ENCODE measurements at places on chromosomes 3 and 15. TPM values are rescaled to one million over a fixed set of nuclear protein-coding genes. Genes with fewer than 3 reads are reported as not detected.

Gene COLQ
- 1.2 TPM for total RNA-seq

GRCh38 chr3:22157848-22158247, 406.8 kb upstream of the ZNF385D start:
- H3K27ac ChIP-seq, result no peak overlapping the region
- no peak for DNase-seq
- no peaks in the 10 kb centered on the region for H3K27me3 ChIP-seq
- no peaks in the 10 kb centered on the region for H3K36me3 ChIP-seq

DNA sequence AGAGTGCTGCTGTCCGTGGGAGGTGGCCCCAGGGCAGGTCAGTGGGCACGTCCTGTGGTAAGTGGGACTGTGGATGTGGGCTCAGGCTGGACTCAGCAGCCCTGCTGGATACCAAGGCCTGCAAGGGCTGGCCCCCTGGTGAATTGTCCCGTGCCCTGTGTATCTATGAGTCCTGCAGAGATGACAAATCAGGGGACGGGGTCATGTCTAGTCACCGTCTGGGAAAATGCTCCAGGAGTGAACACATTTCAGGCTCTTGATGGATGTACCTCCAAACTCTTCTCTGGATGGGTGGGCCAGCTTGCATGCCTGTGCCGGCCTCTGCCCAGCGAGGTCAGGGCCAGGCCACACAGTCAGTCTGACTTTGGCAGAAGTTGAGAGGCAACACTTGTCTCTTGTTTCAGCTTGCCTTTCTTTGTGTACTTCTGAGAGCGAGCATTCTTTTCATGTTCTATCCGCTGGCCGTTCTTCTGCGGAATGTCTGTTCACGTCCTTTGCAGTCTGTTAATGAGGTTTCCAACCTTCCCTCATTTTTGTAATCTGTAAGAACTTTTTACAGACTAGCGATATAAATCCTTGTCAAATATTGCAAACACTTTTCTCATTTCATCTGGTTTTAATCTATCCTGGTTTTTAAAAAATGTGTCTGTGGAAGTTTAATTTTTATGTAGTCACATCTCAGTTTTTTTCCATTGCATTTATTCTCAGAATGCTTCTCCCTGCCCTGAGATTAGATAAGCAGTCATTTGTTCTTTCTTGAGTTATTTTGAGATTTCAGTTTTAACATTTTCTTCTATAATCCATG, 11.4 kb upstream of the STAB1 start:
- H3K36me3 ChIP-seq, result peaks cover 81% of the 10 kb centered on the region
- H3K4me3 ChIP-seq, result no peak overlapping the region
- no peak for DNase-seq
- no peak overlapping the region for H3K27ac ChIP-seq
- H3K4me1 ChIP-seq, result no peaks in the 10 kb centered on the region

DNA sequence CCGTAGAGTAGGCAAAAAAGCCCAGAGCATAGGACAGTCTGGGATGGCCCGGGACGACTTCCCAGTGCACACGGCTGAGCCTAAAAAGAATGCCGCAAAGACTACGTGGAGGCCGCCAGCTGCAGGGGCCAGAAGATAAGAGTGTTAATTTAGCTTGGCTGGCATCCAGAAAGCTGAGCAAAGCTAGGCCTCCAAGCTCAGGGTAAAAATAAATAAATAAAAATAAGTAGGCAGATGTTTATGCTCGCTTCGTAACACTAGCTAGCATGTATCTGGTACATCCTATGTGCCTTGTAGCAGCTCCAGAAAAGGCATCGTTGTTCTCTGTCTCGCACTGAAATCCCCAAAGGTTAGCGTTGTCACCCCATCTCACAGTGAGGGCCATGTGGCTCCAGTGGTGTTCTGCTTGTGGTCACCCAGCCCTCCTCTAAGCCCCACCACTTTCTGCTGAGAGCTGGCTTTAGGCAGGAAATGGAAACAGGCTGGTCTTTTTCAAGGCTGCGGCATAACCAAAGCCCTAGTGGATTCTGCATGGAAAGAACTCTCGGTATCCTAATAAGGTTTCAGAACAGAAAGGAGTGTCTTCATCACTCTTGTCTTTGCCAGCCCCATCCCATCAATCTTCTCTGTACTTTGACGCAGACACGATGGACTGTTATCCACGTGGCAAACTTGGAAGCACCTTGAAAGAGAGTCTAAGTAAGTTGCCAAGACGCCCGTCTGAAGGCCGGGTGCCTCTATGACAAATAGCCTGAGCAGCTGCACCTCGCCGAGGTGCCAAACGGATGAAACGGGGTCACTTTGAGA, 58.1 kb upstream of the MEF2A start:
- no peaks in the 10 kb centered on the region for H3K36me3 ChIP-seq
- H3K4me3 ChIP-seq, result peak overlapping the region; percentile 50
- DNase-seq, result no peak

- no peak overlapping the region for H3K4me3 ChIP-seq
- H3K36me3 ChIP-seq, result no peaks in the 10 kb centered on the region
- H3K27me3 ChIP-seq, result peaks cover 7% of the 10 kb centered on the region
- no peaks in the 10 kb centered on the region for H3K4me1 ChIP-seq
Measured at GRCh38 chr3:16211176-16211904, 36.9 kb downstream of the GALNT15 start.

DNA sequence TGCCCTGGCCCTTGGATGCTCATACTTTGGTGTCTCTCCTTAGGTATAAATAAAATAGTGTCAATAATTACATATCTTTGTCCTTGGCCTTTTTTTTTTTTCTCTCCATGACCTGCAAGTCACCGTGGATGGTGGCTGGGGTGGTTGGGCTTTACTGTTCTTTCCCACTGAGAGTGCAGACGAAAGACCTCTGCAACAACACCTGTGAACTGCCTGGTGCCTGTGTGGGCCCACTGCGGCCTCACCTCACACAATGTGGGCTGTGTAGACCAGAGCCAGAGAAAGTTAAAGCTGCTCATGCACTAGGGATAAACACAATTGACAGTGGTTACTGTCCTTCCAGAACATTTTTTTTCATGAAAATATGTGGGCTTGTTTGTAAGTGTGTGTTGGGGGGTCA, 39.0 kb downstream of the CCDC32 start:
- no peaks in the 10 kb centered on the region for H3K4me1 ChIP-seq
- H3K4me3 ChIP-seq, result no peak overlapping the region
- DNase-seq, result no peak

Gene FETUB
- not detected for total RNA-seq

Gene LDHAL6B
- total RNA-seq, result not detected

- H3K36me3 ChIP-seq, result peaks cover 3% of the 10 kb centered on the region
- H3K27me3 ChIP-seq, result no peaks in the 10 kb centered on the region
- H3K4me3 ChIP-seq, result no peak overlapping the region
- no peak for DNase-seq
- peaks cover 53% of the 10 kb centered on the region for H3K4me1 ChIP-seq
- peak overlapping the region; percentile 83 for H3K27ac ChIP-seq
Measured at GRCh38 chr3:114417675-114418074, 123.8 kb downstream of the TIGIT start.

Gene TRPM7
- total RNA-seq, result 59.4 TPM

DNA sequence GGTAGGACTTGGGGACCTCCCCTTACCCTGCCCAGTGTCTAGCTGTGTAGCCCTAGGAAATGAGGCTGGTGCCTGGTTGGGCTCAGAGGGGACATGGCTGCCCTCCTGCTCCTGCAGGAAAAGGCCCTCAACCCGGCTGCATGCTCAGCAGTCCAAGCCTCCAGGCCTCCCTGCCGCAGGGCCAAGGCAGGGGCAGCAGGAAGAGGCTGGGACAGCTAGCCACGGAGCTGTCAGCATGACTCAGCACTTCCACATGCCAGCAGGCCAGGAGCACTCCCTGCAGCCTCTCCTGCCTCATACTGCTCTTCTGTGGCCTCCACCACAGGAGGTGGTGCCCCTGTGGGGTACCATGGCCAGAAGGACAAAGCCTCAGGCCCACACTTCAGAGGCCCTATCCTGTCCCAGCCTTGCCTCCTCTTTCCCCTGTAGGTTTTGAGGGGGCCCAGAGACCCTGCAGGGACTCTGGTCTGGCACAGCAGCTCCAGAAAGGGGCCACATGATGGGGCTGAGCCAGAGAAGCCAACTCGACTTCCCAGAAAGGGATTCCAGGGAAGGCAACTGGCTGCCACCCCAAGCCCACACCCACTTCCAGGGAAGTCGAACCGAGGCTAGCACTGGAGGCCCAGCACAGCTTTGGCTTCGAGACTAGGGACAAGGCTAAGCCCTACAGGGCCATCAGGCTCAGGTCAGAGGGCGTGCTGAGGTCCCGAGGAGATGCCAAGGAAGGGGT, 19.5 kb downstream of the TKT start:
- H3K4me3 ChIP-seq, result no peak overlapping the region
- no peaks in the 10 kb centered on the region for H3K27me3 ChIP-seq
- DNase-seq, result no peak
- no peak overlapping the region for H3K27ac ChIP-seq
- H3K4me1 ChIP-seq, result no peaks in the 10 kb centered on the region

- no peak overlapping the region for H3K4me3 ChIP-seq
- no peaks in the 10 kb centered on the region for H3K27me3 ChIP-seq
- no peaks in the 10 kb centered on the region for H3K36me3 ChIP-seq
- no peak overlapping the region for H3K27ac ChIP-seq
- H3K4me1 ChIP-seq, result no peaks in the 10 kb centered on the region
Measured at GRCh38 chr15:93614386-93615104, 525.5 kb upstream of the RGMA start.

Gene MME
- 3.4 TPM for total RNA-seq

- peaks cover 9% of the 10 kb centered on the region for H3K27me3 ChIP-seq
- no peaks in the 10 kb centered on the region for H3K36me3 ChIP-seq
- H3K4me3 ChIP-seq, result no peak overlapping the region
- no peak for DNase-seq
Measured at GRCh38 chr15:57340682-57341259, 35.5 kb upstream of the CGNL1 start.

DNA sequence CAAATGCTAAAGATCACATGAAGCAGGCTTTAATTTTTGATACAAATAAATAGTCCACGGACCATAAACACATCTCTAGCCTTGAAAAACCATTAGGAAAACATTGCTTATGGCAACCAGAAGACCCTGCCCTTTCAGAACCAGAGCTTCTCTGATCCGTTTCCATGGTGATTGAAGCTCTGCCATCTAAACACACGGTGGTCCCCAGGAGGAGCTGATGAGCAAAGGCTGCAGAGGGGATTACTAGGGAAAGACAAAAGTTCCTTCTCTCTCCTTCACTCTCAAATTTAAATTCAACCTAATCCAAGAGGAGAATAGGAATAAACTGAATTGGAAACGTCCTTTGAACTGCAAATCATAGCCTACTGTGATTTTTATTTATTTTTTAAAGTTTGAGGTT, 122.0 kb upstream of the ATP10A start:
- H3K36me3 ChIP-seq, result no peaks in the 10 kb centered on the region
- DNase-seq, result no peak
- H3K4me3 ChIP-seq, result no peak overlapping the region
- no peak overlapping the region for H3K27ac ChIP-seq
- peaks cover 2% of the 10 kb centered on the region for H3K27me3 ChIP-seq

Gene CHD2
- 298 TPM for total RNA-seq

DNA sequence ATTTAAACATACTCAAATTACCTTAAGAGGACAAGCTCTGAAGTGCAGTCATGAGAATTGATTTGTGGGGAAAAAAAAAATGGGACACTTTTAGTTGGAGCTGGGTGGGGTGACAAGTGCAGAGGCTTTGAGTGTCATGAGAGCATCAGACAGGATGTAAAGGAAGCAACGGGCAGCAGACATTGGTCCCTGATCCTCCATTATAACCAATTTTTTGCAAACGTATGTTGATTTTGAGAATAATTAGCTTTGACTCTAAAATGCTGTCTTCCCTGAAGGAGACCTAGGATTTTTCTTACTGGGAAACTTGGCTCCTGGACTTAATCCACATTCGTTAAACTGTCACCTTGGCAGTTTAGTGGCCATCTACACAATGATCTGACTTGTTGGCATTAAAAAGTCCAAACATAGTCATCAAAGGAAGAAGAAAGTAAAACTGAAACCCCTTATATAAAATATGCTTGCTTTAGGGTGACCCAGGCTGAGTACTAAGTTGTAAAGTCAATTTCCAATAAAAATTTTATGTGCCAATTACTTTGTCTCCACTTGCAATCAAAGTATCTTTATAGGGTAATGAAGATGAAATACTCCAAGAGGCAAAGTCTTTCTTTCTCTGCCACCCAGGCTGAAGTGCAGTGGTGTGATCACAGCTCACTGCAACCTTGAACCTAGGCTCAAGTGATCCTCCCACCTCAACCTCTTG, 45.6 kb downstream of the BCL2L10 start:
- H3K27me3 ChIP-seq, result no peaks in the 10 kb centered on the region
- H3K36me3 ChIP-seq, result peaks cover 27% of the 10 kb centered on the region
- peaks cover 8% of the 10 kb centered on the region for H3K4me1 ChIP-seq
- DNase-seq, result no peak
- H3K4me3 ChIP-seq, result no peak overlapping the region

- no peaks in the 10 kb centered on the region for H3K27me3 ChIP-seq
- no peak overlapping the region for H3K27ac ChIP-seq
- no peak for DNase-seq
- H3K4me3 ChIP-seq, result no peak overlapping the region
Measured at GRCh38 chr15:55195996-55196395, 745 bp downstream of the RSL24D1 start.

GRCh38 chr3:50341996-50342650, 1.5 kb upstream of the RASSF1 start:
- peaks cover 4% of the 10 kb centered on the region for H3K36me3 ChIP-seq
- H3K4me3 ChIP-seq, result peak overlapping the region; percentile 48
- H3K27ac ChIP-seq, result peak overlapping the region; percentile 46
- H3K4me1 ChIP-seq, result peaks cover 51% of the 10 kb centered on the region
- H3K27me3 ChIP-seq, result no peaks in the 10 kb centered on the region
- DNase-seq, result no peak

All from activated B cell treated with CpG ODN at 0.5 μM for 24 hours (primary cell).